Globus pallidus (tissue), 1 donor: ENCODE measurements at places on chromosomes 4 and X.

GRCh38 chr4:138107023-138107422 lies 135.1 kb downstream of the SLC7A11 start:
- no peak for DNase-seq

GRCh38 chrX:155027509-155028066 lies 944 bp downstream of the FUNDC2 start:
- DNase-seq = peak; percentile 29

DNA sequence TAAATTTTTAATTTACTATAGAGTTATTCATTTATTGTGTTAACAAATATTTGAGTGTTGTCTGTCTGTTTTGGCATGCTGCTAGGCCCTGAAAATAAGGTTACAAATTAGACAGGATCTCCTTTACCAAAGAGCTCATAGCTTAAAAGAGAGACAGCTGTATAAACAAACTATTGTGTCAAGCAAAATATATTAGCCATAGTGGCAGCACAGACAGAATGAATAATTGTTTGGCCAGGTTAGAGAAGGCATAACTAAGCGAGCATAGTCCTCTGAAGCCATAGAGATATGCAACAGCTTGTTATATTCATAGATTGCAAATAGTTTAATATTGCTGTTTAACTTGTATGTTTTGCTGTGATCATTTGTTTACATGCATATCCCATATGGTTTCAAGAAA lies 66.7 kb upstream of the NDUFC1 start:
- DNase-seq = no peak

DNA sequence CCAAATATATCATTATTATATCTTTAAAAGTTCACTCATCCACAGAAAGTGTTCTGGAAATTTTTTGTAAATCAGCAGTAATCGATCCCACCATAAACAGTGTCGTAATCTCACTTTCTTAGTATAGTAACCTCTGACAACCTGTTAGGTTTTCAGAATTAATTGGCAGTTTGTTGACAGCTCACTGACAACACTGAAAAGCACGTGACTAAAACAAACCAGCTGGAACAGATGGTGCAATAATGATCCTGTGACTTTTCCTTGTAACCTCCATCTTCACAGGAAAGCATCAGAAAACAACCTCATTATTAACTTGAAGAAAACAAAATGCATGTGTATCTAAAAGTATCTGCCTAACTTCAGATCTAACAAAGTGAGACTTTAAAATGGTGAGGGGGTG lies 48.5 kb downstream of the FSTL5 start:
- DNase-seq = no peak

DNA sequence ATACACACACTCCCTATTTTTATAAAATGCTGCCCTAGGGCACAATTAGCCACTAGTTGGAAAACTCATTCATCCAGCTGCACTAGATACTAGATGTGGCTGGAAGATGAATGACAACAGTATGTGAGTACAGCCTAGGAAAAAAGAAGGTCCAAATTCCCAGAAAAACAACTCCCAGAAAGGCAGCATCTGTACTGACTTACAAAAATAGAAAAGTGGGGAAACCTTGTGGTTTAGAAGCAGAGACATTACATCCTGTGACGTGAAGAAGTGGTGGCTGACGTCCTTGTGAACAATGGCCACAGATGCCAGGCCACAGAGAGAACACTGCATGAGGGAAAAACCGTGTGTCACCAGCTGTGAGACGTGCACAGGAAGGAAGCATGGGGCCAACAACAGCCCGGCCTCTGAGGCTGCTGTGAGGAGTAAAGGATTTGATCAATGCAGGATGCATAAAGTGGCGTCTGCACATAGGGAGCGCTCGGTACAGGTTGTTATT lies 81.2 kb downstream of the SPRY1 start:
- DNase-seq = no peak

DNA sequence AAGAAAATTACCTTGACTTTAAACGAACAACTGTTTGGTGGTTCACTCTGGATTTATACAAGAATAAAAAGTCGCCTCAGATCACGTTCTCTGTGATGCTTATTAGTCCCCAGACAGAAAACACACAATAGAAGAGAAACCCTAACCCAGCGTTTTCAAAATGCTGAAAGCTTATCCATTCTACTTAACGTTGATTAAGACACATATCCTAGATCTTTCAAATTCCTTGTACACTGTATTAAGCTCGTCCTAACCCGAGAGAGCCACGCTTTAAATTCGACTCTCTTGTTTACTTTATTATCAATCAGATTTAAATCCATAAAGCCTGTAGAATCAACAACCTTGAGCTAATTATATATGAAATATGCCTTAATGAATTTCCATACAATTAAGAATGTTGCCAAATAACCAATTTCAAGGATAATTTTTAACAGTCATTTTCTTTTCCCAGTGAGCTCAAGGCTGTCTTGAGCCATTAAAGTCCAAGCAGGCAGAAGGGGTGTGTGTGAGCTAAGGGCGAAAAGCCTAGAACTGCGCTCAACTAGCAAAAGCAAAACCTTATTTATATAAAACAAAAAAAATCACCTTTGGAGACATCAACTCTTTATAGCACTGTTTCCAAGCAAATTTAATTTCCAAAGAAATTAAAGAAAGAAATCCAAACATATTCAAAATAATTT lies 981 bp upstream of the PITX2 start:
- DNase-seq = no peak

- no peak for DNase-seq
These were observed 674.6 kb upstream of the NR3C2 start for GRCh38 chr4:149116806-149117205.

GRCh38 chr4:157271166-157271869 lies 50.8 kb downstream of the GRIA2 start:
- no peak for DNase-seq

- no peak for DNase-seq
These were observed 13.5 kb downstream of the TEX13B start for GRCh38 chrX:107968623-107969022.

DNA sequence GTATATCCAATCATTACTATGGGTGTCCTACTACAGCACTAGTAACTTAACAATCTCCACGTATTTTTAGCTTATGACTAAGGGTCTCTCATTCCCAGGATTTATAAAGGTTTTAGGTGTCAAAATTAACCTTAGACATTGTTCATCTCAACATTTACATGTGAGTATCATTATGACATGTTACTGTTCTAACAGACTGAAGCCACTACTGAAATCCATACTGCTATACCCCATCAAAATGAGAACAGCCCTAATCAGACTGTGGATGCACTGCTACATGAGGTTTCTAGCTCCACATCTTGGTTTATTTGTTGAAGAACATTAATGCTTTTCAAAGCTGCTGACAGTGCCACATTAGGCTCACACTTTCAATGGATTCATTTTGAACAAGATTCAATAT lies 35.6 kb upstream of the TXK start:
- no peak for DNase-seq

DNA sequence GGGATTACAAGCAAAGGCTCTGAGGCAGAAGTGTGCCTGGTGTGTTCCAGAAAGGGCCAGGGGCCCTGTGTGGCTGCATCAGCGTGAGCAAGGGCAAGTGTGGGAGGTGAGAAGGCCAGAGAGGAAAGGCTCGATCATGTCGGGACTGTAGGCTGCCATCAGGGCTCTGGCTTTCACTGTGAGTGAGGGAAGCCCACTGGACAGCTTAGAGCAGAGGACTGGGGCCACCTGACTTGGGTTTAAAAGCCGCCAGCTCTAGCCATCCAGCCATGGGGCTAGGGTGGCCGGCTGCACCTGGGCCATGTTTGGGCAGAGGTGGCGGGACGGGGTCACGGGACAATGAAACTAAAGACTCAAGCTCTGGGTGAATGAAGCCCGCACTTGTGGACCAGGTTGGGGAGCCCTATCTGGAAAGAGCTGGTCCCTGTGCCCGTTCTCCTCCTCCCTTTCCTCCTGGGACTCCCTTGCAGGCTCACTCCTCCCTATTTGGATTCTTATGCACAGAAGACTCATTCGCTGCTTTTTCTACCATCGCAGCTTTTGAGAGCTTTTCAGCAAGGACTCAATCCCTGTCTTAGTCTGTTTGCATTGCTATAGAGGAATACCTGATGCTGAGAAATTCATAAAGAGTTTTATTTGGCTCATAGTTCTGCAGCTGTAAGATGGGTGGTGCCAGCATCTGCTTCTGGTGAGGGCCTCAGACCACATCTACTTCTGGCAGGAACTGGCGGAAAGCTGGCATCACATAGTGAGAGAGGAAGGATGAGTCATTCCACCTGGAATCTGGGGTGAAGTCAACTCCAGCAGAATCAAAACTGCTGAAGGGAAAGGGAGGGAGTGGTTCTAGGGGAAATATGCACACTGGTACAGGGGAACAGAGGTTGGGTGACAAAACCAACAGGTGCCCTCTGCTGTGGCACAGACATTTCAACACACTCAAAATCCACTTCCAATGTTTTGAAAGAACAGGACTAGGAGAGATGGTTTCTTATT lies 15.3 kb downstream of the CTAG1B start:
- DNase-seq = no peak

GRCh38 chr4:185965426-185966384 lies 103.3 kb upstream of the TLR3 start:
- peak; percentile 3 for DNase-seq

DNA sequence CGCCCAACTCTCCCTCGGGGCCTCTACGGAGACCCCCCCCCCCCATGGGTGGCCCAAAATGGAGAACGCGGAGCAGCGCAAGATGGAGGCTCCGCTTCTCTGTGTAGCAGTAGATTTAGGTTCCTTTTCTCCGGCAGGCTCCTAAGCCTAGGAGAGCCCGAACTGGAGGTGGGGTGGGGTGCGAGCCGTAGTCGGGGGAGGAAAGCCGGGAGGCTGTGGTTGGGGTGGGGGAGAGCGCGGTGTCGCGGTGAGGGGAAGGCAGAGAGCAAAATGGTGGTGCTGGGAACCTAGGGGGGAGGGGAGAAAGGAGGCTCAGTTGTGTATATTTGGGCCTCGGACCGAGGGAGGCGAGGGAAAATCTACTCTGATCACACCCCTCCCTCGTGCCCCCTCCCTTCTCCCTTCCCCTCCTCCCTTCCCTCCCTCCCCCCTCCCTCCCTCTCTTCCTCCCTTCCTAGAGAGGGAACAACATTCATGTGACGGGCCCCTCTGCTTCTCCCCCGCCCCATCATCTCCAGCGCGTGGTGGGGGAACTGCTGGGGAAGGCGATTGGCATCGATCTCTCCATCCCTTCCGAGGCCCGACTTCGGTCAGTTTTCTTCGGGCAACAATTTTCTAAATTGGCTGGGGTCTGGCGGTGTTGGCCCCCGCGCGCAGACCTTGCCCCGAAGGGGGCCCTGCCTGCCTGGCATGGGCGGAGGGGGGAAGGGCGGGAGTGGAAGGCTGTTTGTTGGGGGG lies at the start of gene STAG2:
Gene STAG2, plus strand, starts transcription at position 439 of the 738 bp plus-strand sequence. CDS start 60,922 bp downstream, outside the sequence.
- DNase-seq = peak; percentile 88
